ENCODE measurements at places on chromosomes 12 and 14. TPM values are rescaled to one million over a fixed set of nuclear protein-coding genes. Genes with fewer than 3 reads are reported as not detected.

DNA sequence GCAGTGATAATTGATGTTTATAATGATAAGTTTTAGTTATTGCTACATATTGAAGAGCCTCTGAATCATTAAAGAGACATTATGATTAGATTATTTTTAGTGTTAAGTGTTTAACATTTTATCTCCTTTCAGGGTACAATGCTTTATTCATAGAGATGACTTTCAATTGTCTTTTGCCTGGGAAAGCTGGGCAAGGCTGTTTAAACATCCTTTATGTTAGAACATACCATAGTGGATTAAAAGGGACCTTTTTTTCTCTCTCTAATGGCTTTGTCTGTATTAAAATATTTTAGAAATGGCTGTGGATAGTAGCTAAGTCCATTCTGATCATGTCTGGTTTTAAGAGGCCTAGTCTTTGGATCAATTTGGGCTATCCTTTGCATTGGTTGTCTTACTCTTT is 427.5 kb upstream of the MIS18BP1 start:
- DNase-seq, result no peak
- H3K27me3 ChIP-seq, result no peaks in the 10 kb centered on the region
- H3K4me1 ChIP-seq, result peaks cover 17% of the 10 kb centered on the region

DNA sequence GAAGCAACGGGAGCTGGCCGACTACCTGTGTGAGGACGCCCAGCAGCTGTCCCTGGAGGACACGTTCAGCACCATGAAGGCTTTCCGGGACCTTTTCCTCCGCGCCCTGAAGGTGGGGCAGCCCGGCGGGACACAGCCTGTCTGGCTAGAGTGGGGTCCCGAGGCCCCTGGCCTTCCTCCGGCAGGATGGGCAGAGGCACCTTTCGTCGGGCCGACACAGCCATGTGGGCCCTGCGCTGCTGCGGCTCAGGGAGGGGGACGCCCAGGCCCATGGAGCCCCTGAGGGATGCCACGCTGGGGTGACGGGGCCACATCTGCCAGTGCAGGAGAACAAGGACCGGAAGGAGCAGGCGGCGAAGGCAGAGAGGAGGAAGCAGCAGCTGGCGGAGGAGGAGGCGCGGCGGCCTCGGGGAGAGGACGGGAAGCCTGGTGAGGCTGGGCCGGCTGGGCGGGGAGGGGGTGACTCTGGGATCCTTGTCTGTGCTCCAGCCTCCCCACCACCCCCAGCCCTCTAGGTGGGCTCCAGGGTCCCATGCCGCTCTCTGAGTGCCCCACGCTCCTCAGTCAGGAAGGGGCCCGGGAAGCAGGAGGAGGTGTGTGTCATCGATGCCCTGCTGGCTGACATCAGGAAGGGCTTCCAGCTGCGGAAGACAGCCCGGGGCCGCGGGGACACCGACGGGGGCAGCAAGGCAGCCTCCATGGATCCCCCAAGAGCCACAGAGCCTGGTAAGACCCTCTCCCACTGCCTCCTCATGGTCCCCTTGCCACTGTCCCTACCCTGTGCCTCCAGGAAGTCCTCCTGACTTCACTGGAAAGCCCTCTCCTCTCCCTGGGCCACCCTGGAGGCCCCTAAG is 10.9 kb upstream of the ADSS1 start:
- no peaks in the 10 kb centered on the region for H3K4me1 ChIP-seq
- H3K27ac ChIP-seq, result no peak overlapping the region
- DNase-seq, result no peak
- H3K4me3 ChIP-seq, result no peak overlapping the region
- H3K36me3 ChIP-seq, result no peaks in the 10 kb centered on the region
- no peaks in the 10 kb centered on the region for H3K27me3 ChIP-seq

GRCh38 chr12:124923905-124924734 is 9.7 kb upstream of the UBC start:
- H3K4me1 ChIP-seq, result peaks cover 35% of the 10 kb centered on the region
- H3K4me3 ChIP-seq, result no peak overlapping the region
- H3K27ac ChIP-seq, result peak overlapping the region; percentile 88
- peak; percentile 88 for DNase-seq
- no peaks in the 10 kb centered on the region for H3K27me3 ChIP-seq
- H3K36me3 ChIP-seq, result no peaks in the 10 kb centered on the region

DNA sequence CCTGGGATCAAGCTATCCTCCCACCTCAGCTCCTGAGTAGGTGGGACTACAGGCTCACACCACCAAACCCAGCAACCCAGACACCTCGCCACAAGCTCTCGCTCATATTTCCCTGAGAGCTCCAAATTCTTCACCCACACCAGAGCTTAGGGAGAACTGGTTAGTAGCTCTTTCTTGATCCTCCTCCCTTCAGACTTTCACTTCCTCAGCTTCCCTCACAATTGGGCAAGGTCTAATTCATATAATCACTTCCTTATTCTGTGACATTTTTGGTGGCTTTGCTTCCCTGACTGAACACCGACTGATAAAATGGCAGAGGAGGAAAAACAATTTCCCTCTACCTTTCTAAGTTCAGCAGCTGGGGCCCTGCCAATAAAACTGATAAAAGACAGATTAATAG is 88.5 kb downstream of the GXYLT1 start:
- no peak overlapping the region for H3K4me3 ChIP-seq
- H3K4me1 ChIP-seq, result no peaks in the 10 kb centered on the region
- H3K27me3 ChIP-seq, result no peaks in the 10 kb centered on the region
- H3K36me3 ChIP-seq, result no peaks in the 10 kb centered on the region
- no peak for DNase-seq
- H3K27ac ChIP-seq, result no peak overlapping the region

DNA sequence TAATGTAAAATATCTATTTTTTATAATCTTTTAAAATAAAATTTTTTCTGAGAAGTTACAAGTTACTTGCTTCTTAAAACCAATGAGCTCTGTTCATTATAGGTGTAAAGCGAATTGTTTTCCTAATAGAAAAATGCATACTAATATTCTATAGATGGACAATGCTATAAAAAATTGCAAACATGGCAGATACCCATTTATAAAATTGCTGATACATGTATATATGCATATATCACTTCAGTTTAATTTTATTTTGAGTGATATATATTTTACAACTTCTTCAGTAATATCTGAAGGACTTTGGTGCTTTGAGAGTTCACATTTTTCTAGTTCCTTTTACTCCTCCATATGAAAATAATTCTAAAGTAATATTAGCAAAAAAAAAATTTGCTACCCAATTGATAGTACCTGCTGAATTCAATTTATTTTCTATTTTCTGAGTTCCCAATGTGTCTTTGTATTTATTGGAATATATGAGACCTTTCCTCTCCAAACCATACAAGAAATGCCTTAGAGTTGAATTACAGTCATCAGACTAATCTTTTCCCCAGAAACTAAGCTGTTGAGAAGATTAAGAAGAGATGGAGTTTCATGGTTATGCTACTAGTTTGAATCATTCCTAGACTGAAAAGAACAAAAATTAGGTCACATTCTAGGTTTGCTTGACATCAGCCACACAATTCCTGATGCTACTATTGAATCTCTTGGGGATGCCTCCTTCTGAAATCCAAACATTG is 1937.5 kb upstream of the SEL1L start:
- H3K27ac ChIP-seq, result no peak overlapping the region
- no peaks in the 10 kb centered on the region for H3K27me3 ChIP-seq
- no peaks in the 10 kb centered on the region for H3K36me3 ChIP-seq

GRCh38 chr14:89826596-89826995 is 127.9 kb downstream of the EFCAB11 start:
- H3K27ac ChIP-seq, result no peak overlapping the region
- 0 out of 2 replicates have a peak, but pooled peaks cover 5% of the 10 kb centered on the region for H3K36me3 ChIP-seq
- H3K4me1 ChIP-seq, result no peaks in the 10 kb centered on the region
- peak; percentile 18 for DNase-seq

DNA sequence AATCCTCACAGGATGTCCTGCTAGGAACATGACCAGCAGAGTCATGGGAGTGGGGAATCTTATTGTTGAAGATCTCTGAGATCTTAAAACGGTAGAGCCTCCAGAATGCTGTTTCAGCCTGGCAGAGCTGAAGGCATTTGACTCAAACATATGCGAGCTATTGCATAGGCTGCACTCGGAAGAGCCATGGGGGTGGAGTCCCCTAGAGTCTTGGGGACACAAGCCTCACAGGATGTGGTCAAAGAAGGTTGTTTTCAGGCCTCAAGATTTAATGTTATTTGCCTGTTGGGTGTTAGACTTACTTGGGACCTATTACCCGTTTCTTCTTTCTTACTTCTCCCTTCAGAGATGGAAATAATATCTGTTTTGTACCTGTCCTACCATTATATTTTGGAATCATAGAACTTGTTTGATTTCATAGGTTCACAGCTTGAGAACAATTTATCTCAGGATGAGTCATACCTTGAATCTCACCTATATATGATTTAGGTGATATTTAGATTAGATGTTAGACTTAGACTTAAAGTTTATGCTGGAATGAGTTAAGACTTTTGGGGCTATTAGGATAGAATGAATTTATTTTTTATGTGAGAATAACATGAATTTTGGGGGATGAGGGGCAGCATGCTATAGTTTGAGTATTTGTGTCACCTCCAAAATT is 172.2 kb upstream of the ATP2B1 start:
- no peak overlapping the region for H3K4me3 ChIP-seq
- H3K27me3 ChIP-seq, result no peaks in the 10 kb centered on the region
- no peak overlapping the region for H3K27ac ChIP-seq
- DNase-seq, result no peak

GRCh38 chr14:91095178-91095577 is 18.7 kb upstream of the DGLUCY start:
- H3K36me3 ChIP-seq, result no peaks in the 10 kb centered on the region
- peaks cover 5% of the 10 kb centered on the region for H3K27me3 ChIP-seq
- H3K4me3 ChIP-seq, result no peak overlapping the region
- no peak overlapping the region for H3K27ac ChIP-seq
- DNase-seq, result no peak
- H3K4me1 ChIP-seq, result no peaks in the 10 kb centered on the region

DNA sequence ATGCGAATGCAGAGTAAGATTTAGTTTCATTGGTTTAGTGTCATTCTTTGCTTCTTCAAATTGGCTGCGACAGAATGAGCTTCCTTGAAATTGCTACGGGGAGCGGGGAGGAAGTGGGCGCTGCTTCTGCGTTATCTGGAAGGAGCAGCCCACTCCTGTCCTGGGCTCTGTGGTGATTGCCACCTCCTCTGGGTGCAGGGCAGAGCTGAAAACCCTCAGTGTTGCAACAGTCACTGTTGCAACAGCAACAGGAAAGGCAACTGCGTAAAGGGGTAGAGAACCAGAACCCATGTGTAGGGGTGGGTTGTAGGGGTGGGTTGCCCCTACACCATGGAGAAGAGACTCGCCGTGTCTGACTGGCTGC is 57.7 kb downstream of the MAX start:
- H3K36me3 ChIP-seq, result peaks cover 14% of the 10 kb centered on the region
- DNase-seq, result no peak
- peaks cover 9% of the 10 kb centered on the region for H3K4me1 ChIP-seq
- no peaks in the 10 kb centered on the region for H3K27me3 ChIP-seq
- no peak overlapping the region for H3K27ac ChIP-seq
- H3K4me3 ChIP-seq, result no peak overlapping the region

- H3K36me3 ChIP-seq, result no peaks in the 10 kb centered on the region
- peaks cover 22% of the 10 kb centered on the region for H3K4me1 ChIP-seq
- no peak overlapping the region for H3K4me3 ChIP-seq
These were observed 6.2 kb upstream of the ATN1 start for GRCh38 chr12:6921539-6921938.

DNA sequence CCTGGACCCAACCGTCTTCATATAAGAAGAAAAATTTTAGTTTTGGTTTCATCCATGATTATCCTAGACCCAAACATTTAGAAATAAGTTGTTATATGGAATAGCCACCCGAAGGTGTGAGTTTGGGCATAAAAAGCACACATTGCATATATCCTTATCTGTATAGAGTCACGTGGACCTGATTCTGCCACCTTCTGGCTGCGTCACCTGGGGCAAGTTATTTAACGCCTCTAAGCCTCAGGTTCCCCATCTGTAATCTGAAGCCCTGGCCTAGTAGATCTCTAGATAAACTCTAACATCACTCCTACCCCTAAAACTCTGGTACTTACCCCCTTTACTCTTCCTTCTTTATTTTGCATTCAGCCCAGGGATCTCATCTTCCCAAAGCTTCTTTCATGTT is 14.3 kb upstream of the KRT5 start:
- H3K27me3 ChIP-seq, result peaks cover 17% of the 10 kb centered on the region
- no peak overlapping the region for H3K27ac ChIP-seq
- H3K36me3 ChIP-seq, result no peaks in the 10 kb centered on the region
- no peak overlapping the region for H3K4me3 ChIP-seq
- DNase-seq, result no peak

DNA sequence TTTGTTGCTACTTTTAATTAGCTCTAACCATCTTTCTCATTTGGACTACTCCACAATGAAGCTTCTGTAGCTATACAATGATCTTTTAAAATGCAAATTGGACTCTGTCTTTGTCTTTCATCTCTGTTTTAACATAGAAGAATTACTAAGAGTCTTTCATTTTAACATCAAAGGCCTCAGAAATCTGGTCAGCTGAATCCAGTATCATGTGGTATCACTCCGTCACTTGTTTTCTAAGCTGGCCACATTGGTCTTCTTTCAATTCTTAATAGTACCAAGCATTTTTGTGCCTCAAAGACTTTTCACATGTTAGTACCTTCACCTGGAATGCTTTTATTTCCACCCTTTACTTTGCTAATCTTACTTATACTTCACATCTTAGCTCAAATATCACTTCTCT is 95.5 kb upstream of the SLC16A7 start:
- H3K4me1 ChIP-seq, result no peaks in the 10 kb centered on the region
- no peak for DNase-seq
- no peaks in the 10 kb centered on the region for H3K27me3 ChIP-seq
- no peak overlapping the region for H3K4me3 ChIP-seq
- no peaks in the 10 kb centered on the region for H3K36me3 ChIP-seq

DNA sequence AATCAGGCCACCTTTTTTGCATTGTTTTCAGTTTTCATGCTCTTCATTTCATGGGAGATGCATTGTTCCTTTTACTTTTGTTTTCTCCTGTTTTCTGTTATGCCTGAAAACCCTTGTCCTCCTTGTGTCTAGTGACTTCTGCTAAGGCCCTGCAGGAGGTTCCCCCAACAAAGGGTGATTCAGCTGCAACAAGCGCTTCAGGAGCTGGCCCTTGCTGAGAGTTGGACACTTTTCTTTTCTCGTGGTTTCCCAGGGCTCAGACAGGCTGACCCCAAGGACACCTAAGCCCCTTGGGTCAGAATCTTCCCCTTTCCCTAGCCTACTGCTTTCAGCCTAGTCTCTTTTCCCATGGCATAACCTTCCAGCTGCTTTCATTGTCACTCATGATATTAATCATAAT is 98.9 kb downstream of the PLXNC1 start:
- H3K4me1 ChIP-seq, result no peaks in the 10 kb centered on the region
- no peaks in the 10 kb centered on the region for H3K27me3 ChIP-seq
- H3K27ac ChIP-seq, result no peak overlapping the region
- no peaks in the 10 kb centered on the region for H3K36me3 ChIP-seq

GRCh38 chr12:51377099-51377984 is 13.9 kb downstream of the GALNT6 start:
- no peak for DNase-seq
- H3K27ac ChIP-seq, result no peak overlapping the region
- no peak overlapping the region for H3K4me3 ChIP-seq
- no peaks in the 10 kb centered on the region for H3K36me3 ChIP-seq

Gene ACRBP
- not detected for total RNA-seq

Gene CLEC4C
- not detected for total RNA-seq

Gene KLHL33
- not detected for total RNA-seq

Gene RBP5
- total RNA-seq, result not detected

Gene NID2
- total RNA-seq, result 66.6 TPM

Gene KIF26A
- total RNA-seq, result not detected

Measured in GM23248 (cell line).